CD8-positive, alpha-beta memory T cell (primary cell): ENCODE measurements at places on chromosomes 16 and 17.

DNA sequence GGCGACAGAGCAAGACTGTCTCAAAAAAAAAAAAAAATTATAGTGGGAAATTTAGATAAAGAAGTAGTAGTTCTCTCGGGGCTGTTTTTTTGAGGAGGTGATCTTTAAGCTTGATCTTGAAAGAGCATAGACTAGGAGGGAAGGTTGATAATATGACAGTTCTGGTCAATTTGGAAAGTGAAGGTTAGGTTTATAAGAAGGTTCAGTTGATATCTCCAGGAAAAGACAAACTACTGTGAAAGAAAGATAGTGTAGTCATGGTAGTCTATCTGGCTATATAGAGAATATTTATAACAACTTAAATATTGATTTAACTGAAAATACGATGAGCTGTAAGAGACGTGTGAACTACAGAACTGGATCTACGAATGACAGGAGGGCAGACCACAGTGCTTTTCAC lies 3.1 kb downstream of the ATF7IP2 start:
- DNase-seq = no peak

GRCh38 chr17:40014375-40014980 lies 762 bp upstream of the CSF3 start:
- DNase-seq = no peak

DNA sequence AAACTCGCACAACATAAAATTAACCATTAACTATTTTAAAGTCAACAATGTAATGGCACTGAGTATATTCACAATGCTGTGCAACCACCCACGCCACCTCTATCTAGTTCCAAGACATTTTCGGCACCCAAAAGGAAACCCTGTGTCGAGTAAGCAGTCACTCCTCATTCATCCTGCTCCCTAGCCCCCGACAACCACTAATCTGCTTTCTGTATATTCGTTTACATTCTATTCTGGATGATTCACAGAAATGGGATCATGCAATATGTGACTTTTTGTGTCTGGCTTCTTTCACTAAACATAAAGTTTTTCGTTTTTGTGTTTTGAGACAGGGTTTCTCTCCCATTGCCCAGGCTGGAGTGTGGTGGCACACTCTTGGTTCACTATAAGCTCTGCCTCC lies 42.2 kb upstream of the HAPSTR1 start:
- DNase-seq = no peak

DNA sequence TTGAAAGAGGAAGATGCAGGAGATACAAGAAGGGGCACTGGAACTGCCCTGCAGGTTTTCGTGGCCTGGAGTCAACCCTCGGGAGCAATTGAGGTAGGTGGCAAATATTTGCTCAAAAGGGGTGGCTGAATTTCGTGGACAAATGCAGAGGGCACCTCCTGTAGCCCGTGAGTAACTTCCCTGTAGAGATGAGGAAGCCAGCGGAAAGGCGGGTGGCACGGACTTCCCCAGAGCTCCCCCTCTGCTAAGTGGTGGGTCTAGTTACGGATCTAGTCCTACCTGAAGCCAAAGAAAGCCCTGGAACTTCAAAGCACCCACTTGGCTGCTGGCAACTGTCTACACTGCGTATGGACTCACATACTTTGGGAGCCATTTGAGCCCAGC lies 1.0 kb upstream of the ATP2C2 start:
- DNase-seq = no peak

GRCh38 chr17:79019632-79020584 lies 4.1 kb upstream of the C1QTNF1 start:
- DNase-seq = peak; percentile 20

- DNase-seq = no peak
Measured at GRCh38 chr17:78075545-78075944, 53.0 kb downstream of the TMC6 start.

GRCh38 chr17:6069539-6070429 lies at the start of gene WSCD1:
WSCD1 (plus strand) TSS chr17:6070379; CDS start chr17:6080659, 10,280 bp downstream.
- no peak for DNase-seq

- no peak for DNase-seq
Measured at GRCh38 chr16:22117609-22118008, 25.3 kb downstream of the VWA3A start.

GRCh38 chr16:49725651-49726050 lies 130.3 kb downstream of the ZNF423 start:
- DNase-seq = no peak

DNA sequence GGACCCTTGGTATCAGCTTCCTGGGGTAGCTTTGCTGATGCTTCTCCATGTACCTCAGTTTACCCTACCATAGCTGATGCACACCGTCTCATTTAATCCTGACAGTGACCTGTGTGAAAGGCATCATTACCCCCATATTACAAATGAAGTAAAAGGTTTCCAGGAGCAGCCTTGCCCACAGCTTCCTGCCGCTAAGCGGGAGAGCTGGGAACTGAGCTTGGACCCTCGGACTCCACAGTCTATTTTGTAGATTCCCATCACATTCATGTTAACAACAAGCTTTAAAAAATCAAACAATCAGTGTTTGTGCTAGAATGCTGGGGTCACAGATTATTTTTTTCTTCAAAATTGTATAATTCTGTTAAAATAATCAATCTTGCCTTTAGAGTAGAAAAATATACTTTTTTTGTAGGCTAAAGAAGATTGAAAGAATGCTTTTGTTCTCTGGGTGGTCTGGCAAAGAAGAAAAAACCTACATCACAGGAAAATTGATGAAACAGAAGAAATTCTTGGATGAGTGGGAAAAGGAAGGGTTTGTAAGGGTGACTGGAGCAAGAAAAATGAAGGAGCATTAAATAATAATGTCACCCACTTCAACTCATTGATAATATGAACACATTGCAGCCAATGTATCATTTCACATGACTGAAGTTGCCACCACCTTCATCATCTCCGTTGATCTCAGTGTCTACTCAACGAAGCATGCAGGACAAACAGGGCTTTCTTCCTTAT lies 9.5 kb upstream of the USP10 start:
- DNase-seq = no peak

DNA sequence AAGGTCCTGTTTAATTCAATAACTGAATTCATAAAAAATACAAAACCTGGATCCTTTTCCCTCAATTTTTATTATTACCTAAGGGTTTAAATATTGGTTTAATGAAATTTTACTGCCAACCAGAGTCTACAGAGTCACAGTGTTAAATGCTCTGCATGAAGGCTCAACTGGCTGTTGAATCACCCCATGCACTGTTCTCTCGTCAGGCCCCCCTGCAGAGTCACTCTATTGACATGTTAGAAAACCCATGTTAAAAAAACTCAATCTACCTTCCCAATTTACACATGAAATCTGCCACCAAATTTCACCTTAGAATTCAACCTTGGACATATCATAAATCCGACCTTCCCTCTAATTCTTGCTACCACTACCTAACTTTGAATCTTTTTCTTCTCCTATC lies 43.3 kb upstream of the ULK2 start:
- no peak for DNase-seq

DNA sequence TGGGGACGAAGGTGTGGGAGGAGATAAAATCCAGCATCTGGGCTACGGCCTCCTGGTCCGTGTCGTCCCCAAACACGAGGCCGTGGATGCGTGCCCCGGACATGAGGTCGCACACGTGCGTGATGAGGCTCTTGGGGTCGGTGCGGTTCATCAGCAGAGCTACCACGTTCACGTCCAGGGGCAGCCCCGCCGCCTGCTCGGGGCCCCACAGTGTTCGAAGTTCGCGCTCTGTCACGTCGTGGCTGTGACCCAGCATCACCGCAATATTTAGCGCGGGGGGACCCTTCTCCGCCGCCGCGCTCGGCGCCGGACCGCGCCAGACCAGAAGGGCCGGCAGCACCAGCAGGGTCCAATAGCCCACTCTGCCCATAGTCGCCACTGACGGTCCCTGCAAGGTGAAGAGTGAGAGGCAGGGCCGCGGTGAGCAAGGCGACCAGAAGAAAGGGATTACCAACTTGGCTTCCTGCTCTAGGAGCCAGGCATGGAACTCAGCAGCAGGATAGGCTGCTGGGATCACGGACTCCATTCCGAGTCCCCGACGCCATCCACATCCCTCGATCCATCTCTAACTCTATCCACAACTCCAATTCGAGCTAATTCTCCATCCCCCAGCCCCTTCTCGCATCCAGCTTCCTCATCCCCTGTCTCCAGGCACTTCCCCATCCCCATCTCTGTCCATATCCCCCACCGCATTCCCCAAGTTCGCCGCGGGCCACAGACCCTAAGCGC lies 2.0 kb downstream of the GRIN2A start:
- DNase-seq = no peak

DNA sequence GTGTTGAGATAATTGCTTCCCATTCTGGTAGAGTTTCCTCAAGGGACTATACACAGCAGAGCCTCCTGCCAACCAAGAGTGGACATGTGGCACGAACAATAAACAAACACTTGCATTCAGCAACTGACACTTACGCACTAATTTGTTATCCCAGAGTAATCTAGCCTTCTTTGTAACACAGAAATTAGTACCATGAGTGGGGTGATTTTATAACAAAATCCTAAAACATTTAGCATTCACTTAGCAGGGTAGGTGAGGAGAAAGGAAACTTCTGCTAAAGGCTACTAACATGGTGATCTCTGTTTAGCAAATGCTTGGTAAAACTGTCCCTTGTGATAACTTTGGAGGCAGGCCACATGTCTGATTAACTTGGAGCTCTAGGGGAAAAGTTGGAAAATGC lies 325.2 kb downstream of the HS3ST4 start:
- no peak for DNase-seq

DNA sequence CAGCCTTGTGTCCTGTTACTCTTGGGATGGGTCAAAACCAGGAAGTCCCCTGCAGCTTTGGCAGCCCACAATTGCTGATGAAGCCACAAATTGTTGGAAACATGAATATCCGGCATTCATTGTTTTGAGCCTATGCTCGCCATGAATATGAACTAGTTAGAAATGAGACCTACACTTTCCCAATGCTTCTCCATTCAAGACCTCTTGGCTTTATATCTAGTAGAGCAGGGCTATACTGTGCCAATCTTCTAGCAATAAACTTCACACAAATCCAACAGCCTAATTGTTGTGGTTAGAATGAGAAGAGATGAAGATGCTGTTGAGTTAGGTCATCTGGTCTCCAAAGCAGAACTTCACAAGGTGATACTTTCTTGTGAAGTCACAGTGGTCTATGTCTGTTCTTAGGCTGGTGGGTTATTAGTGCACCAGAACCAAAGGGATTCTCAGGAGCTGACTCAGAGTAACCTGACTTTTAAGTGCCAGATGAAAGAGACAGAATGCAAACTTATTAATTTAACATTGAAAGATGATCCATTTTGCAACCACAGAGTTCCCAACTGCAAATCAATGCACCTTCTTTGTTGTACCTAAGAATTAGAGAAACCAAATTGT lies 13.7 kb upstream of the KRT23 start:
- DNase-seq = no peak

- DNase-seq = no peak
Measured at GRCh38 chr16:73616166-73616753, 568.3 kb upstream of the ZFHX3 start.

GRCh38 chr16:49552313-49552928 lies 178.8 kb downstream of the C16orf78 start:
- no peak for DNase-seq

GRCh38 chr17:57541472-57542394 lies 203.4 kb downstream of the CCDC182 start:
- no peak for DNase-seq

DNA sequence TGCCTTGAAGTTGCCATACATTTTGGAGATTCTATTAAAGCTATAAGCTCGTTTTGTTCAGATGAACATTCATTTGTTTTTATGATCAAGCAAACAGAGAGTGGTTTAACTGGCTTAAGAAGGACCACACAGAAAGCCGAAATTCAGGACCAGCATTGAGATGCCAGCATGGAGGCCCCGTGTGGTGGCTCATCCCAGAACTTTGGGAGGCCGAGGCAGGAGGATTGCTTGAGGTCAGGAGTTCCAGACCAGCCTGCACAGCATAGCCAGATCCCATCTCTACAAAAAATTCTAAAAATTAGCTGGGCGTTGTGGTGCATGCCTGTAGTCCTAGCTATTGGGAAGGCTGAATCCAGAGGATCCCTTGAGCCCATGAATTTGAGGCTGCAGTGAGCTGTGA lies 45.9 kb upstream of the KIFC3 start:
- no peak for DNase-seq

- DNase-seq = no peak
Measured at GRCh38 chr17:82457929-82458178, 687 bp upstream of the NARF start.

GRCh38 chr17:15440347-15440746 lies 27.1 kb downstream of the CDRT4 start:
- DNase-seq = no peak

- DNase-seq = no peak
Measured at GRCh38 chr17:74545843-74546230, at the start of gene CD300C. CD300C (minus strand) TSS chr17:74546115; CDS start chr17:74545782, 333 bp downstream.

DNA sequence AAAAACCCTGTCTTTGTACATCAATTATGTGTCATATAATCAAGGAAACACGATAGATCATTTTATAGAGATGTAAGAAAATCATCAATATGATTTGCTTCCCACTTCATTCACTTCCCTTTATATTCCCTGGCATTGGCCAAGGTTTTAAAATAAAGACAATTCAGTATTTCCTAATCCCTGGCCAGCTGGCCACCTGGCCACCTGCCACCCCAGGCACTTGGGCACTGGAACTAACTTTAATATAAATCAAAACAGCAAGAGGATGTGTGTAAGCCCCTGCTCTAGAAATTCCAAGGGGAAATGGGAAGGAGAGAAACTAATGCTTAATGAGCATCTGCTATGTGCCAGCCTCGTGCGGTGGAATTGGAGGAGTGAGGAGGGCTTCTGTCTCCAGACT lies 58.6 kb upstream of the TOB1 start:
- no peak for DNase-seq

GRCh38 chr17:71224824-71225575 lies 895.8 kb upstream of the SOX9 start:
- no peak for DNase-seq

- no peak for DNase-seq
Measured at GRCh38 chr17:42681976-42682721, at the start of gene CNTNAP1. CNTNAP1 (plus strand) TSS chr17:42682531; CDS start chr17:42682830, 299 bp downstream.

- no peak for DNase-seq
Measured at GRCh38 chr16:71748226-71748625, 23.7 kb upstream of the PHLPP2 start.

DNA sequence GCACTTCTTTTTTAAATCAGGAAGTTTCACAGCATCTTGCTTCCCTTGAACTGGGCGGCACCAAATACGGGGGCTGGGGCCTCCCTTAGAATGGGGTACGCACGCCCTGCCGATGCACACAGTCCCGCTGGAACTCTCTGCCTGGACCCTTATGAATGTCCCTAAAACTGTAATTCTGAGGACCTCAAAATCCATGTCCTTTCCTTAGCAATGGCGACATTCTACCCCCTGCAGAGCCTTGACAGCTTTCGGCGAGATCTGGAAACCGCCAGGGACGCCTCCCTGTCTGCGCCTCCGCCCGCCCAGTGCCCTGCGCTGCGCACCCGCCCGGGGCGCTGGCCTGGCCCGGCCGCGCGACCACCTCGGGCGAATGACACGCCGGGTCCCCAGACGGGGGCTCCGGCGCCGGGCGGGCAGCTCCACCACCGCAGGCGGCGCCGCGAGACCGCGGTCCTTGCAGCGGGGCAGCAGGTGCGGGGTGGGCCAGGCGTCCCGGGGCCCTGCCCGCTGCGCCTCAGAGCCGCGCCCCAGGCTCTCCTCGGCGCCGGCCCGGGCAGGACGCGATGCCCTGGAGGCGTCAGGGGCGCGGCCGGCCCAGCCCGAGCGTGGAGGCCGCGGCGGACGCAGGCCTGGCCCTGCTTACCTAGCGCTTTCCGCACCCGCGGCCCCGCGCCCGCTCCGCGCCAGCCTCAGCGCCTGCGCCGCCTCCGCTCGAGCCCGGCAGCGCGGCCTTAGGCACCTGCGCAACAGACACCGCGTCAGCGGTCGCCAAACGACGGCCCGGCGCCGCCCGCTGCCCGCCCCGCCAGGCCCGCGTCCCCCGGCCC lies 548 bp downstream of the HAGH start:
- DNase-seq = no peak
